ENCODE measurements at places on chromosomes 11 and 22.

GRCh38 chr11:124207102-124207792, 24.1 kb downstream of the OR10D3 start:
- DNase-seq: no peak

DNA sequence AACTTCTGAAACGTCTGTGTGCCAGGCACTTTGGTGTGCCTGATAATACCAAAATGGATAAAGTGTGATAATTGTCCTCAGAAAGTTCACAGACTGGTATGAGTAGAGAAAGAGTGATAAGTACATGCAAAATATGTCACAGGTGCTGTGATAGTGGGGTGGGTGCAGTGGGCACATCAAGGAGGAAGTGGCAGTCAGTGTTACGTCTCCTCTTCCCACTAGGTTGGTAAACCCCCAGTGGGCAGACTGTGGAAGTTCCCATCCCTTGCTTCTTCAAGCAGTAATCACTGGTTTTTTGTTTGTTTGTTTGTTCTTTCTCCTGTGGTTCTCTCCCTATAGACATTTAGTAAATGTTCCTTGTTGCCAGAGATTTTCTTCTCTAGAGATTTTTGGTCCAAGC, 5.4 kb downstream of the RNF121 start:
- DNase-seq: no peak

DNA sequence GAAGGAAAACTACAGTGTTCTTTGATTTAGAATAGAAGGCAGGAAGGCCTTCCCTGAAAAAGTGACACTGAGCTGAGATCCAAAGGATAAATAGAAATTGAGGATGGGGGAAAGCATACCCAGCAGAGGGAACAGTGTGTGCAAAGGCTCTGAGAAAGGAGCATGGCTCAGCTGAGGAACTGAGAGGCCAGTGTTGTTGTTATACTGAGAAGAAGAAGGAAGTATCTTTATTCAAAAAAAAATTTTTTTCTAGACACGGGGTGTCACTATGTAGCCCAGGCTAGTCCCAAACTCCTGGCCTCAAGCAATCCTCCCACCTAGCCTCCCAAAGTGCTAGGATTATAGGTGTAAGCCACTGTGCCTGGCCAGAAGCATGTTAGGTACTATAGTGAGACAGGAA, 3.5 kb upstream of the PIK3C2A start:
- DNase-seq: no peak

DNA sequence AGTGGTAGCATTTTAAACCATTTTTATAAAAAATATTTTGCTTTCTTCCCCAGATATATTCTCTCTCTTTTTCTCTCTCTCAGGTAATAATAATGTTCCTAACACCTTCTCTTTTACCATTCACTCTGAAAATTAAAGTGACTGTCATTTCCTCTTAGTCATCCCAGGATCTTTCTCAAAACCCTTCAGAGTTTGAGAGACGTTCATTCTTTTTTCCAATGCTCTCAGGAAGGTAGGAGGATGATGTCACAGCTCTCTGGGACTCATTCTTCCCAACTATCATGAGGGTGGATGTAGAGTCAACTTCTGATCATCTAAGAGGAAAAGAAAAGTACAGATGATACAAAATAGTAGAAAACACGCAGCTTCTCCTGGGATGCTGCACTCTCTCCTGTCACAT, 60.2 kb upstream of the CRTAM start:
- no peak for DNase-seq

DNA sequence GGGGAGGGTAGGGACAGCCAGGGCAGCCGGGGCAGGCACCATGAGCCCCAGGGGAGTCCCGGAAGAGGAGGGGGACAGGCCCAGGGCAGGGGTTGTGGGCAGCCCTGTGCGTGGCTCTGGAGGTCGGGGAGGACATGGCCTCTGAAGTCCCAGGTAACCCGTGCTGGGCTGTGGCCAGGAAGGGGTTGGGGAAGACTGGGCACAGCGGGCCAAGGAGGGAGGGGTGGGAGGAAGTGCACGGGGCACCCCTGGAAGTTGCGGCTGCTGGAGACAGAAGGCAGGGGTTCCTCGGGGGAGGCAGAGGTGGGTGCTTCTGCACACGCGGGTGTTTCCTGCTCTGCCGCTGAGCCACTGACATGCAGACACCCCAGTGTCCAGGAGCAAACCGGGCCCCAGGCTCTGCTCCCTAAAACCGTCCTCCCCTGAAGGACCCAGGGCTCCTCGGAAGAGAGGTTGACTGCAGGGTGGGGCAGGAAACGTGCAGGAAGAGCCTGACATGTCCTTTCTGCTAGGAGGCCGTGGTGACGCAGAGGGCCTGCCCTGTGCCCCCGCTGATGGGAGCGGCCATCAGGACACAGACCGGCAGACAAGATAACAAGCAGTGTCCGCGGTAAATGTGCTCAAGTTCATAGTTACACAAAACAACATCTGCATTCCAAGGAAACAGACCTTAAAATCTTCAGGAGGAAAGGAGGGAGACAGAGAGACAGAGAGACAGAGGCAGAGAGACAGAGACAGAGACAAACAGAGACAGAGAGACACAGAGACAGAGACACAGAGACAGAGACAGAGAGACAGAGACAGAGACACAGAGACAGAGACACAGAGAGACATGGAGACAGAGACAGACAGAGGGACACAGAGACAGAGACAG, 5.7 kb downstream of the TNNI2 start:
- DNase-seq: no peak

Data from astrocyte of the hippocampus (primary cell).